ENCODE measurements at places on chromosomes 13 and 19. TPM values are rescaled to one million over a fixed set of nuclear protein-coding genes. Genes with fewer than 3 reads are reported as not detected.
A peak's percentile ranks its signal among the peaks of the same experiment; 100 is the strongest.

DNA sequence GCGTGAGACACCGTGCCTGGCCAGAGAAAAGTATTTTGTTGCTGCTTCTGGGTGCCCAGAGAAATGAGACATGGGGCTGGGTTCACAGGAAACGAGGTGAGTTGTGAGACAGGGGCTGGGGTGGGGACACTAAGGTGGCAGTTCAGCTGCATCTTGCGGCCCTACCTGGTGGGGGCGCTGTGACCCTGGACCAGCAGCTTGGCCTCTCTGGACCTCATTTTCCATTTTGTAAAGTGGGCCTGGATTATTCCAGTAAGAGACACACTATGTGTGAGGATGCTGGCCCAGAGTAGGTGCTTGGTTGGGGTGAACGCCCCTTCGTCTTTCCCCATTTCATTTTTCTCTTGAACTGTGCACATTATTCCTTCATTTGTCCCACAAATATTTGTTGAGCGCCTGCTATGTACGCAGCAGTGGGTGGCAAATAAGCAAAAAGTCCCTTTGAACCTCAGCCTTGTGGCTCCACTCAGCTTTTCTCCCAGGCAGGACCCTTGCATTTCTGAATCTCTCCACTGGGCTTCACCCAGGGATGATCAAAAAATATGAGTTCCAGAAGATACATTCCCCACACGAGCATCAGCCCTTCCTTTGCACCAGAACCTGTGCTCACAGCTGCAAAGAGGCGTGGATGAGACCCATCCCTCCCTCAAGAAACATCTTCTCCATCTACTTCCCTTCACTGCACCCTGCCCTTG, 26.6 kb upstream of the OR10H1 start:
- peaks cover 8% of the 10 kb centered on the region for H3K36me3 ChIP-seq
- no peaks in the 10 kb centered on the region for H3K27me3 ChIP-seq
- H3K4me3 ChIP-seq: no peak overlapping the region
- peaks cover 49% of the 10 kb centered on the region for H3K4me1 ChIP-seq
- H3K27ac ChIP-seq: peak overlapping the region; percentile 20

- no peak for DNase-seq
- H3K27me3 ChIP-seq: peaks cover 29% of the 10 kb centered on the region
- no peaks in the 10 kb centered on the region for H3K36me3 ChIP-seq
- no peak overlapping the region for H3K27ac ChIP-seq
- H3K4me3 ChIP-seq: no peak overlapping the region
Observed at GRCh38 chr19:34904664-34905527, 21.8 kb upstream of the ZNF30 start.

- no peak for DNase-seq
- H3K4me3 ChIP-seq: no peak overlapping the region
- H3K27me3 ChIP-seq: no peaks in the 10 kb centered on the region
- no peak overlapping the region for H3K27ac ChIP-seq
- H3K36me3 ChIP-seq: no peaks in the 10 kb centered on the region
Observed at GRCh38 chr19:18761531-18762110, 29.5 kb downstream of the COMP start.

- no peaks in the 10 kb centered on the region for H3K27me3 ChIP-seq
- peaks cover 4% of the 10 kb centered on the region for H3K36me3 ChIP-seq
- no peak overlapping the region for H3K27ac ChIP-seq
- DNase-seq: no peak
Observed at GRCh38 chr13:51666374-51666773, 82.1 kb downstream of the WDFY2 start.

DNA sequence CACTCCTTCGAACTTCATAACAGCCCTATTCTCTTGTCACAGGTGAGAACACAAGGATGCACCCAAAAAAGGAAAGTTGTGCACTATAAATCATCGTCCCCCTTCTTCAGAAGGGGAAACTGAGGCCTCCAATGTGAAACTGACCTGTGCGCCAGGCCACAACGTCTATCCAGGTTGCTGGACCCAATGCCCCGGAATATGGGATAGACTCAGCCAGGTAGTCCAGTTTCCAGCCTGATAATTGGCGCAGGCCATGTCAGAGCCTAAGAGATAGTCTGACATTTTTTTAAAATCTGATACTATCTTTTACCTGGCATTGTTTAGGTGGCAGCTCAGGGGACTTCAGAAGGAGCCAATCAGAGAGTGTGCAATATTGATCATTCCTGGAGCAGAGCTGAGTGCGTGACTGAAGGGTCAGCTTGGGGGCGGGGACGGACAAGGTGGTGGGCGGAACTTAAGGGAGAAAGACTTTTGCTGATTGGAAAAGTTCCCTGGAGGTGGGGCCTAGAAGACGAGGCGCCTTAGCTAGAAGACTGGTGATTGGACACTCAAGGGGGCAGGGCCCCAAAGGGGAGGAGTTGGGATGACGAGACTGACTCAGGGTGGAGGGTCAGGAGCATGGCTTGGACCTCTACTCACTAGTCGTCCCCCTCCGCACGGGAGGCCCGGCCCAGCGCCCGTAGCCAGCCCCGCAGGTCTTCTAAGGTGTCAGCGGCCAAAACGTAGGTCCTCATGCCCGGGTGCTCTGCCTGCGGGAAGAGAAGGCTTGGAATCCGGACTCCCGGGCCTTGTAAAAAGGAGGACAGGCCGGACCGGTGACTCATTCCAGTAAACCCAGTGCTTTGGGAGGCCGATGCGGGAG, 8.5 kb downstream of the PLEKHA4 start:
- no peaks in the 10 kb centered on the region for H3K27me3 ChIP-seq
- no peak overlapping the region for H3K27ac ChIP-seq
- no peak for DNase-seq
- no peak overlapping the region for H3K4me3 ChIP-seq
- H3K4me1 ChIP-seq: peaks cover 2% of the 10 kb centered on the region
- H3K36me3 ChIP-seq: no peaks in the 10 kb centered on the region

- no peak overlapping the region for H3K4me3 ChIP-seq
- H3K27ac ChIP-seq: no peak overlapping the region
- H3K36me3 ChIP-seq: no peaks in the 10 kb centered on the region
- no peak for DNase-seq
- H3K27me3 ChIP-seq: no peaks in the 10 kb centered on the region
- H3K4me1 ChIP-seq: no peaks in the 10 kb centered on the region
Observed at GRCh38 chr13:23074075-23074828, 106.5 kb upstream of the SGCG start.

GRCh38 chr19:10505583-10506229, 2.5 kb upstream of the KEAP1 start:
- peak overlapping the region; percentile 50 for H3K27ac ChIP-seq
- peaks cover 8% of the 10 kb centered on the region for H3K36me3 ChIP-seq
- no peaks in the 10 kb centered on the region for H3K27me3 ChIP-seq
- peaks cover 25% of the 10 kb centered on the region for H3K4me1 ChIP-seq
- peak; percentile 77 for DNase-seq
- peak overlapping the region; percentile 1 for H3K4me3 ChIP-seq

DNA sequence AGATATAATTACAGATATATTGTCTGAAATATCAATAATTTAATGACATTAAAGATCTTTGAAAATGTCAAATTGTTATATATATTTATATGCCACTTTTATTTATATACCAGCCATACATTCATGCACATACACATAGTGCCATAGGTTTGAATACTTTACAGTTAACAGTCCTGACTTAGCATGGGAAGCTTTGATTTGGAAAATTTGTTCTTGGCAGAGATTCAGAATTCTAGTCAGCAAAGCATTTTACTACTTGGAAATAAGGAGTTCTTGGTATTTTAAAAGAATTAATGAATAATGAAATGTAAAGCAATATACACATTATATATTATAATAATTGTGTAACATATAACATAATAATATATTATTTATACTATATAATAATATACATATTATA, 277.0 kb upstream of the PCDH20 start:
- no peak for DNase-seq
- H3K4me3 ChIP-seq: no peak overlapping the region
- H3K36me3 ChIP-seq: no peaks in the 10 kb centered on the region
- no peaks in the 10 kb centered on the region for H3K4me1 ChIP-seq
- no peak overlapping the region for H3K27ac ChIP-seq
- H3K27me3 ChIP-seq: no peaks in the 10 kb centered on the region

DNA sequence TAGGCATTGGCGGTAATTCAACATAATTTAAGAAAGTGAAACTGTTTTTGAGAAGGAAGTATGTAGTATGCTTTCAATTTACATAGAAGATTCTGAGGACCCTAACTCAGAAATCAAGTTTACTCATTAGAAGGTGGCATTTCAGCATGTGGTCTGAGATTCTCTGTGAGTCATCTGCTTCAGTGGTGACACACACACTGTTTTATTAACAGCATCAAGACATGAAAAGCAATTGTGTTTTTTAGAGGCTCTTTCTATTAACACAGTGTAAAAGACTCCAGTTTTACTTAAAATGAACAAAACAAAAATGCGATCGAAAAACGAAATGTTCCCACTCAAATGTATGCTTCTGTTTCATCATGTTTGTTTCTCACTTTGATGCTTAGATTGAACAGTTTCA, 802.1 kb upstream of the SLITRK6 start:
- DNase-seq: no peak
- H3K4me3 ChIP-seq: no peak overlapping the region
- no peaks in the 10 kb centered on the region for H3K27me3 ChIP-seq
- no peak overlapping the region for H3K27ac ChIP-seq
- no peaks in the 10 kb centered on the region for H3K36me3 ChIP-seq
- no peaks in the 10 kb centered on the region for H3K4me1 ChIP-seq

DNA sequence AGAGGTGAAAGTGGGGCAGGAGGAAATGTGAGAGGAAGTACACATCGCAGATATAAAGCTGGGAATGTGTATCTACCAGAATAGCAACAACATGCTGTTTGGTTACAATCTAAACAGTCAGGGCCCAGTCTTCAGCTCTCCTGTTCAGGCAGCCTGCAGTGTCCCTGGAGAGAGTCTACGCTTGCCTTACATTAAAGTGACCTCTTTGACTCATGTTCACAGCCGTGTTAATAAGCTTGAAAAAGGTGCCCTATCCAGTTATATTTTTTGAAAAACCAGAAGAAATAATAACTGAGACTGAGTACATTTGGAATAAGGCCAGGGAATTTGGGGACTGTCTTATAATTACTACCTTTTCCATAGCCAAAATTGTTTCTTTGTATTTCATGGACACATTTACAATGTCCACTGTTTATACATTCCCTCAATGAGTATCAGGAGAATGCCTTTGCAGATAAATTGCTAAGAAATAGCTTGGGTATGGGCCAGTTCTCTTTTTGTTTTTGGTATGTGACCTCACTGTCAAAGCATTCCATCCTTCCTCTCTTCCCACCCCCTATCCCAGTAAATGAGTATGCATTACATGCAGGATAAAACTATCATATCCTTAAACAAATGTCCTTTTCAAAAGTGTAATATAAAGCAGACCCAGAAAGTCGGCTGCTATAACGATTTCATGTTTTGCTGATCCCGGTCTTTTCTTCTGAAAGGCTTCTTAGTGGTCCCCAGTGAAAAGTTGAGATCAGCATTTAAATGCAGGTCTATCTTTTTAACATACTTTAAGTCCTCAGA, 82.6 kb downstream of the PCDH9 start:
- no peaks in the 10 kb centered on the region for H3K4me1 ChIP-seq
- no peak overlapping the region for H3K4me3 ChIP-seq
- no peaks in the 10 kb centered on the region for H3K36me3 ChIP-seq
- DNase-seq: no peak
- H3K27me3 ChIP-seq: no peaks in the 10 kb centered on the region

The NLRP9 gene
- not detected for total RNA-seq

The NUMBL gene
- 18.0 TPM for total RNA-seq

The KLK2 gene
- 0.44 TPM for total RNA-seq

The FXYD1 gene
- total RNA-seq: 0.71 TPM

The KIR3DL1 gene
- total RNA-seq: not detected

The VAV1 gene
- total RNA-seq: 68.9 TPM
